ENCODE measurements at places on chromosomes 7 and 10. TPM values are rescaled to one million over a fixed set of nuclear protein-coding genes. Genes with fewer than 3 reads are reported as not detected.

The ADAM8 gene
- total RNA-seq, result 7.0 TPM

The KCP gene
- total RNA-seq, result not detected

The NME8 gene
- total RNA-seq, result not detected

The MACC1 gene
- 20.4 TPM for total RNA-seq

The TSPAN13 gene
- total RNA-seq, result 26.8 TPM

The AQP1 gene
- total RNA-seq, result 6.7 TPM

The SLC16A9 gene
- total RNA-seq, result 2.1 TPM

The TSPAN33 gene
- total RNA-seq, result 0.76 TPM

The CNPY4 gene
- 5.1 TPM for total RNA-seq

The VWDE gene
- total RNA-seq, result 92.6 TPM

The PIK3AP1 gene
- 1.4 TPM for total RNA-seq

The CDC14C gene
- total RNA-seq, result not detected

GRCh38 chr10:4151466-4151865 is 366.5 kb upstream of the KLF6 start:
- no peak for DNase-seq

GRCh38 chr10:6101181-6101580 is 12.3 kb downstream of the RBM17 start:
- DNase-seq, result no peak

- no peak for DNase-seq
Measured at GRCh38 chr7:136326045-136326609, 349.0 kb upstream of the MTPN start.

DNA sequence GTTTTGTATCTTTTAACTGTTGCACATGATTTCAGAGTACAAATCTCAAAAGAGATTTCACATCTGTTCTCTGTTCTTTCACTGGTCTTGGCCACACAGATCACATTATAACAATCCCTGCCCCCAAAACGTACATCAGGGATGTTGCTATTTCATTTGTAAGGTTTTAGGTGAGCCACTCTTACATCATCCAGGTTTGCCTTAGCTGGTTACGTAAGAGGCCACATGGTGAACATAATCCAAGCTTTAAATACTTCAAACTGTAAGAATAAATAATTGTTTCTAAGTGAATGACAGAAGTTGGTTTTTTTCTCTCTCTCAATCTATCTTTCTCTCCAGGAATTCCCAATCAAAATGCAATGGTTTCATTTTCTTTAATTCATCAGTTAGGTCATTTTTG is 245.9 kb upstream of the HGF start:
- DNase-seq, result no peak

DNA sequence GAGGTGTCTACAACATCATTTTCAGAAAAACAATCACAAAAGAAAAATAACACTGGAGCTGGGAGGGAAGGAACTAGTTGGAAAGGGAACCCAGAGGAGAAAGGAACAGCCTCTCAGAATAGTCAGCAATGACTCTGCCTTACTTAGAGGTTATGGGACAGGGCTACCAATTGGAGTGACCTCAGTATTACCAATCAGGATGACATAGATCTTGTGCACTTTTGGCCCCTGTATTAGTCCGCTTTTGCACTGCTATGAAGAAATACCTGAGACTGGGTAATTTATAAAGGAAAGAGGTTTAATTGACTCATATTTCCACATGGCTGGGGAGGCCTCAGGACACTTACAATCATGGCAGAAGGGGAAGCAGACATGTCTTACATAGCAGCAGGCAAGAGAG is 99.7 kb upstream of the SDK1 start:
- no peak for DNase-seq

- DNase-seq, result no peak
Measured at GRCh38 chr7:134504660-134505164, 22.7 kb upstream of the AKR1B10 start.

- DNase-seq, result no peak
Measured at GRCh38 chr7:138727336-138728099, 26.4 kb upstream of the SVOPL start.

GRCh38 chr7:80482950-80483349 is 28.9 kb downstream of the GNAT3 start:
- no peak for DNase-seq

GRCh38 chr10:65950075-65950474 is 975.8 kb upstream of the LRRTM3 start:
- no peak for DNase-seq

DNA sequence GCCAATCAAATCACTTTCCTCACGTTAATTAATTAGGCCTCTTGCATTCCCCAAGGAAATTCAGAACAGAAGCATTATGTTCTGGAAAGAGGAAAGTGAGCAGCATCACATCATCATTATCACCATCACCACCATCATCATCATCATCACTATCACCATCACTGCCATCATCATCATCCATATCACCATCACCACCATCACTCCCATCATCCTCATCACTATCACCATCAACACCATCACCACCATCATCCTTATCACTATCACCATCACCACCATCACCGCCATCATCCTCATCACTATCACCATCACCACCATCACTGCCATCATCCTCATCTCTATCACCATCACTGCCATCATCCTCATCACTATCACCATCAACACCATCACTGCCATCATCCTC is 31.4 kb upstream of the PLXNA4 start:
- no peak for DNase-seq

GRCh38 chr10:48490571-48490940 is 114.3 kb downstream of the ARHGAP22 start:
- no peak for DNase-seq

- DNase-seq, result no peak
Measured at GRCh38 chr7:102925976-102926782, 13.4 kb downstream of the LRRC17 start.

DNA sequence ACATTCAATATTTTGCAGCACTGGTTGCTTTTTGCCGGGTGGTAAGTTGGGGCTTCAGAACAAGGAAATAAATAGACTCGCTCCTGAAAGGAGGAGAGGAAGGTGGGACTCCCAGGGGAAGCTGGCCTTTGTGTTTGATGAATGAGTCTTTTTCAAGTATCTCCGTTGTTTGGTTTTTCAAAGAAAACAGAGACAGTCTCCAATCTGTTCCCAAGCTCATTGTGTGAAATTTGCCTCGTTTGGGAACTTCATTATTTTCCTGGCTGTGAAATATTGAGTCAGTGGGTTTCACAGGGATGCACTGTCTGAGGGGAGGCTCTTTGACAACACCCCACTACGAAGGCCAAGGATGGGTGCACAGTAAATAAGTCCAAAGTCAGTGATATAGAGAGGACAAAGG is 38.7 kb upstream of the KIAA1217 start:
- DNase-seq, result no peak

- DNase-seq, result no peak
Measured at GRCh38 chr10:33386926-33387325, 52.5 kb upstream of the NRP1 start.

GRCh38 chr7:159083001-159083697 is 61.5 kb downstream of the VIPR2 start:
- DNase-seq, result no peak

DNA sequence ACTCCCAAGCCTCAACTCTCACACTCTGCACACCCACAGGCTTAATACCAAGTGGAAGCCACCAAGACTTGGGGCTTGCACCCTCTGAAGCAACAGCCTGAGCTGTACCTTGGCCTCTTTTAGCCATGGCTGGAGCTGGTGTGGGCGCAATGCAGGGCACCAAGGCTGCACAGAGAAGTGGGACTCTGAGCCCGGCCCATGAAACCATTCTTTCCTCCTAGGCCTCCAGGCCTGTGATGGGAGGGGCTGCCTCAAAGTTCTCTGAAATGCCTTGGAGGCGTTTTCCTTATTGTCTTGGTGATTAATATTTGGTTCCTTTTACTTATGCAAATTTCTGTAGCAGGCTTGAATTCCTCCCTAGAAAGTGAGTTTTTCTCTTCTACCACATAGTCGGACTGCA is 276.6 kb downstream of the PAXIP1 start:
- no peak for DNase-seq

DNA sequence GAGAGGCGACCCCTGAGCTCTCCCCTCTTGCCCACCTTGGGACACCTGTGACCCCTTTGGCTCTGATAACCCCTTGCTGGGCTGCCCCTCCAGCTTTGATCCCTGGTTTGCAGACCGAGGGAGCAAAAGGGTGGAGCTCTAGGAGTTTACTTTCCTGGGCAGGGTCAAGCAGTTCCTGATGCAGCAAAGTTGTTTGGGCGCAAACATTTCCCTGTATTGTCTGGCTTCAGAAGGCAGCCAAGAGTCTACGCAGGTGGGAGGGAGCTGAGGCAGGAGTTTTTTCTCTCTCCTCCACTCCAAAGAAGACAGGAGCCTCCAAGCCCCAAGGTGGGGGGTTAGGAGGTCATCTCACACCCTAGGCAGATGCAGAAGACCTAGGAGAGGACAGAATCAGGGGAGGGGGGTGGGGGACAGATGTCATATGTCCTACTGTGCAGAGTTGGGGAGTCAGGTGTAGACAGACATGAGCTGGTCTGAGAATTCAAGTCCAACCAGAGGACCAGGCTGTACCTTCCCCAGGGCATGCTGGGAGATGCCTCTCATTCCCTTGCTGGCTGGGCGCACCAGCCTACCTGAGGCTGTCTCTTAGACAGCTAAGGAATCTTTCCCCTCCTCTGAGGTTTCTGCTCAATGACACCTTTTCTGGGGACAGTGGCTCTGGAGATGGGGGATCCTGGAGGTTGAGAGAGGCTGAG is 20.5 kb downstream of the TMEM270 start:
- no peak for DNase-seq

GRCh38 chr10:31129271-31129670 is 97.6 kb upstream of the ZNF438 start:
- peak; percentile 58 for DNase-seq

GRCh38 chr10:107727767-107728317 is 563.3 kb upstream of the SORCS1 start:
- DNase-seq, result no peak

- peak; percentile 25 for DNase-seq
Measured at GRCh38 chr7:30841025-30841735, 70.0 kb downstream of the MINDY4 start.

DNA sequence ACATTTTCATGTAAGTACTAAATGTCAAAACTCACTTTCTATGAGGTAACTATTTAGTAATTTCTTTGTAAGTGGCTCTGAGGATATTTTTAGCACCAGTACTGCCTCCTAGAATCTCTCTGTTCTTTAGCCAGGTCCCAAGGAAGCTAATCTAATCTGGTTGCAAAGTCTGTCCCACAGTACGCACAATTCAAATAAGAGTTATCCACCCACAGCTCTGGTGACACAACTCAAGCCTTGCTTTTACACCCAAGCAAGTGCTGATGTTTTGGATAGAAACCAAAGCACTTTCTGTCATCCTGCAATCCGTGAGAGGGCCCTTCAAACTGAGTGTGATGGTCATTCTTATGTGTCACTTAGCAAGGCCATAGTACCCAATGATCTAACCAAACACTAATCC is 14.5 kb downstream of the GIMAP5 start:
- DNase-seq, result peak; percentile 18

DNA sequence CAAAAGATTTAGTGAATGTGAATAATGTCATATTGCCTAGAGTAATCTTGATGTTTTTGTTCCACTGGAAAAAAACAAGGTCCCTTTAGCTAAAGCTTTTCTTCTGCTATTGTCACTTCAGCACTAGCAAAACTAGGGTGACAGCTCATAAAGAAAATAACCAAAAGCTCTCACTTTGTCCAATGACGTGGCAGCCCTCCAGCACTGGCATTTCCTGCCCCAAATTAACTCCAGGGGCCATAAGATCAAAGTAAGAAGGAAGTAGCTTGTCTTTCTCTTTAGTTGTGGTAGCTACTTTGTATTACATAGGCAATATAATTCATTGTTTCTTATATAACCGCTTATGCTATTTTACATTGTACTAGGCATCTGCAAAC is 47.3 kb downstream of the LRRN3 start:
- no peak for DNase-seq

- DNase-seq, result peak; percentile 82
Measured at GRCh38 chr7:98418636-98419315, 17.9 kb upstream of the BAIAP2L1 start.

GRCh38 chr7:37709631-37710509 is 26.3 kb downstream of the GPR141 start:
- no peak for DNase-seq

- DNase-seq, result peak; percentile 45
Measured at GRCh38 chr7:64541438-64542359, 21.2 kb downstream of the ZNF680 start.

- peak; percentile 99 for DNase-seq
Measured at GRCh38 chr7:106858618-106859532, 6.2 kb upstream of the PIK3CG start.

DNA sequence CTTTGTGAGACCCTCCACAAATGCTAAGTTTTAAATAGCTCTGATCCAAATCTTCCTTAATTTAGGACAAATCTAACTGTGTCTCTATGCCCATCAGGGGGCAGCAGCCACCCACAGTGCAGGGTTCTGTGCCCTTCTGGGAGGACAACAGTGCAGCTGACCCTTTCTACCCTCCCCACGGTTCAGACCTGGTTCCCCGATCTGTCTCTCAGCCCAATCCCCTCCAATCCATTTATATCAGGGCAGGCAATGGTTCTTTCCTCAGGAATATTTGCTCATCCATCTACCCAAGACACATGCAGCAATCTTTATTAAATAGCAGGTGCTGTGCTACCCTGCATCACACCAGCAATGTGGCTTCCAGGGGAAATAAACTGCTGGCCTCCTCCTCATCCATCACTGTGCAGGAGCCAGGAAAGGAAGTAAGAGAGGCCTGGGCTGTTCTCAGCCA is 4.0 kb upstream of the RBM28 start:
- DNase-seq, result peak; percentile 70

GRCh38 chr7:44801890-44802289 is 5.4 kb downstream of the PPIA start:
- no peak for DNase-seq

DNA sequence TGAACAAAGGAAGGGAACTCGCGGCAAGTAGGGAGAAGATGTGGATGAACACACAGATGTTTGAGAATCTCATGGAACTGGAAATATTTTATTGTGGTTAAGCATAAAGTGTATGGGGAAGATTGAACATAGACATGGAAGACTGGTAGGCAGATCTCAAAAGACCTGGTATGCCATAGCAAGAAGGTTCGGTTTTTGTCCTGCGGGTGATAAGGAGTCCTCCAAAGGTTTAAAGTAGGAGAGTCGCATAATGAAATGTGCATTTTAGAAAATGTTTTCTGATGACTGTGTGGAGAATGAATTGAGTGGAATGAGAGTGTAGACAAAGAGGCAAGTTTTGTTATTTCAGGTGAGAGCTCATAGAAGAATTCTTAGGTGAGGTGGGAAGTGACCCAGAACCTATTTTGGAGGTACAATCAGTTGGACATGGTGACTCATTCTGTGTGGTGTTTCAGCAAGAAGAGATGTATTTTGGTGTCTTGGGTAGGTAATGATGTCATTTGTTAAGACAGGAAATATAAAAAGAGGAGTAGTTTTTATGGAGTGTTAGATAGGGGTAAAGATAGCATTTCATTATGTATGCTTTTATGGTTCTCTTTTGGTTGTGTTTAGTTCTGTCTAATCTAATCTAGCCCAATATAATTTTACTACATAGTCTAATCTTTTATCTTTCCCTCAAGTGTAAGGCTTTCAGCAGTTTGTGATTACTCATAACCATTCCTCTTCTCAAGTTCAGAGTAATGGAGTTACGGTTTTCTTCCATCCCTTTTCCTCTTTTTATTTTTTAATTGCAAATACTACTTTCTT is 239.2 kb downstream of the EXOC4 start:
- peak; percentile 20 for DNase-seq

GRCh38 chr7:95859429-95859828 is 87.1 kb downstream of the DYNC1I1 start:
- no peak for DNase-seq

Data from K562 (cell line).